ENCODE measurements at places on chromosomes 11 and 22. TPM values are rescaled to one million over a fixed set of nuclear protein-coding genes. Genes with fewer than 3 reads are reported as not detected.

DNA sequence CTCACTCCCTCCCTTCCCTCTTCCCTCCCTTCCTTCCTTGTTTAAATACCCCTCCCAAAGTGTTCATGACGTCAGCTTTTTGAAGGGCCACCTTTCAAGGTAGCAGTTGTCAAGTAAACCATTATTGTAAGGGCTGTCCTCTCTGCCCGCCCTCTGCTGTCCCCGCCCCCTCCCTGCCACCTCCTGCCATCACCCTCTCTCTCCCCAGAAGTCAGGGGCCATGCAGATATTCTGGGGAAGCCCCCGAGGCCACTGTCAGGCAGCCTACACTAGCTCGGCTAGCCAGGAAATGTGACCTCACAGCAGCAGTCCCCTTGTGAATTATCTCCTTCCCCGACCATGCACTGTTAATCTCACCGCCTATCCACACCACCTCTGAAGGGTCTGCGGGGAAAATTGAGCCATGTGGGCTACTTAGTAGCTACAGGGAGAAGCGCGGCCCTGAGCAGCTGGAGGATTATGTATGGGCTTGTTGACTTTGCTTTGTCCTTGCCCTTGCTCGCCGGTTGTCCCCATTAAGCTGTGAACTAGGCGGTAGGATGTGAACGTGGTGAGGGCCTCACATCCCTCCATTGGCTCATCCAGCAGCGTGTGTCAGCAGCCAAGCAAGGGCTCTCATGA lies 42.1 kb upstream of the ATXN10 start:
- DNase-seq = no peak

DNA sequence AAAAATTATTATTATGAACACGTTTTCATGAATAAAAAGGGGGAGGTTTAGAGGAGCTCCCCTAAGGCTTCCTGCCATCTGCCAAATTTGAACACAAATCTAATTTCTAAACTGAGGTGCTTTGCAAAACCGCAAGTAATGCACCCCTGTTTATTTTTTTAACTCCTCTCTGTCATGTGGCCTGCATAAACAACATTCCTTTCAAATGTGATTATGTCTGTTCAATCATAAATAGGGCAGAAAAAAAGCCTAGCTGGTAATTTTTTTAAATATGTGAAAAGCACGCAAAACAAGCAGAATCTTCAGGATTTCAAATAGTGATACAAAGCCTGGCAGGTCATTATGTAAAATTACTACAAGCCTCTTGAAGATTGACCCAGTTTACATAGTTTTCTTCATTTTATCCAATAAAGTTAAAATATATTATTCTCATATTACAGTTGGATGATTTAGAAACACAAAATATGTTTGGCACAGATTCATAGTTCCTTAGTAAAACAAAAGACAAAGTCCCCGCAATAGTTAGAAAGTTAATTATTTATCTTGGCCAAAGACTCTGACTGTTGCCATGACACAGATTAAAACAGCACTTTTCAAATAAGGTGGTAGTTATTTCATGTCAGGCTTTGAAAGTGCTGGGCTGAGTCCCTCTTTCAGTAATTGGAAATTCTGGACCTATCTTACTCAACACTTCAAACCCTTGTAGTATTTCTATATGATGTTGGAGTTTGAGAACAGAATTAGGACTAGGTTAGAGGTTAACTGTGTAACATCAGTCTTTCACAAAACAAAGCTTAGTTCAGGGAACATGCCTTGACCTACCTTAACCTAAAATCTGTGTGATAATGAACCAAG lies 200.3 kb upstream of the MPPED2 start:
- DNase-seq = no peak

GRCh38 chr11:86101941-86102407 lies 33.1 kb upstream of the PICALM start:
- no peak for DNase-seq

DNA sequence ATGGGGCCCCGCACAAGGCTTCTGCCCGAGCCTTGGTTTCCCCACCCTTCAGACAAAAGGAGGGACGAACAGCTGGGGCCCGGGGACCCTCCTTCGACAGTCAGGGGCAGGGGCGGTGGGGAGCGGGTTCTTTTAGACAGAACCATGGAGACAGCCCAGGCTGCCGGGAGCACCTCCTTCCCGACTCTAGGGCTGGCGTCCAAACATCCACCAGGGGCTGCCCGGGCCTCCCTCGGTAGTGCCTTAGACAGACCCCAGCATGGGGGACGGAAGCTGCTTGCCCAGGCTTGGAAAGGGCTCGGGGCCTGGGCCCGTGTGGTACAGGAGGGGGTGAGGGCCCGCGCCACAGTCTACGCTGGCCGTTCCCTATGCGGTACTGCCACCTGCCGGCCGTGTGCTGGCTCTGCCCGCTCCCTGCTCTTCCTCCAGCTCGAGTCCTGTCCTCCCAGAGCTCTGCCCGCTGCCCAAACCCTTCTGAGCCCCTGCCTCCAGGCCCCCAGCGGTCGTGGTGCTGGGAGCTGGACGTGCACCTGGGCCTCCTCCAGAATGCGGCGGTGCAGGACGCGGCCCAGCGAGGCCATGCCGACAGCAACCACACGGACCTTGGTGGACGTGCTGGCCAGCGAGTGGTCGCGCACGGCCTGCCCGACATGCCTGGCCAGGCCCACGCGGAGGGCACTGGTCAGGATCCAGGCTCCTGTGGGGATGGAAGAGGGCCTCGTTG lies 20.1 kb downstream of the TSSC4 start:
- DNase-seq = no peak

NCR3LG1 gene
- total RNA-seq = 2.2 TPM

P4HA3 gene
- 1.7 TPM for total RNA-seq
